Daoy (cell line): ENCODE measurements at places on chromosomes 3 and 15. TPM values are rescaled to one million over a fixed set of nuclear protein-coding genes. Genes with fewer than 3 reads are reported as not detected.

DNA sequence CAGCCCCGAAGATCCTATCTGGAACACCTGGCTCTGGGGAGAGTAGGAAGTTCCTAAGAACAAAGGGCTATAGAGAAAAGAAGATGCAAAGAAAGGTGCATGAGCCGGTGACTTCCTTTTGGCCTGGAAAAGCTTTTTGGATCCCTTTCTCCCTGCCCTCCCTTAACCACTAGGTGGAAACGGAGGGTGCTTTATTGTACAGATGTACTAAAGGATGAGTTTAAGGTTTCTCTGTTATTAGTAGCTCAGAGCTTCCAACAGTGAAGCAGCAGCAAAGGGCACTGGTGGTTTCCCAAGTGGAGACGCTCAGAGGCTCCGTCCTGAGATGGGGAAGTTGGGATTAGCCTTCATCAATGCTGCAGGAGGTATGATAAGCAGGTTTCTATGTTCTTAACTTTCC is 5.9 kb upstream of the ADGRG7 start:
- peak; percentile 37 for DNase-seq

DNA sequence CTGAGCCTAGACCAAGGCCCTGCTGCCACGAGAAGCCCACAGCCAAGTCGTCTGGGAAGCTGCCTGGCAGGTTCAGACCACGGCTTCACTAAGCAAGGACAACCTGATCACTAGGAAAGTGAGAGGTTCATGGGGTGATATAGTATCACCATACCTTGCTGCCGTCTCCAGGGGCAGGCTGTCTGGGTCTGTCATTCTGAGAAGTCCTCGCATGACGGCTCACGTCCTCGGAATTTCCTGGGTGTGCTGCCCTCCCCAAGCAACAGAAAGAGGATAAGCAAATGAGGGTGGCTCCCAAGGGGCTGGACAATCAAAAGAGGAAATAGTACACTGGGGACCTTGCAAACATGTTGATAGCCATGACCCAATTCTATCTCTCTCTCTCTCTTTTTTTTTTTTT is 207.4 kb upstream of the IGF1R start:
- no peak for DNase-seq

DNA sequence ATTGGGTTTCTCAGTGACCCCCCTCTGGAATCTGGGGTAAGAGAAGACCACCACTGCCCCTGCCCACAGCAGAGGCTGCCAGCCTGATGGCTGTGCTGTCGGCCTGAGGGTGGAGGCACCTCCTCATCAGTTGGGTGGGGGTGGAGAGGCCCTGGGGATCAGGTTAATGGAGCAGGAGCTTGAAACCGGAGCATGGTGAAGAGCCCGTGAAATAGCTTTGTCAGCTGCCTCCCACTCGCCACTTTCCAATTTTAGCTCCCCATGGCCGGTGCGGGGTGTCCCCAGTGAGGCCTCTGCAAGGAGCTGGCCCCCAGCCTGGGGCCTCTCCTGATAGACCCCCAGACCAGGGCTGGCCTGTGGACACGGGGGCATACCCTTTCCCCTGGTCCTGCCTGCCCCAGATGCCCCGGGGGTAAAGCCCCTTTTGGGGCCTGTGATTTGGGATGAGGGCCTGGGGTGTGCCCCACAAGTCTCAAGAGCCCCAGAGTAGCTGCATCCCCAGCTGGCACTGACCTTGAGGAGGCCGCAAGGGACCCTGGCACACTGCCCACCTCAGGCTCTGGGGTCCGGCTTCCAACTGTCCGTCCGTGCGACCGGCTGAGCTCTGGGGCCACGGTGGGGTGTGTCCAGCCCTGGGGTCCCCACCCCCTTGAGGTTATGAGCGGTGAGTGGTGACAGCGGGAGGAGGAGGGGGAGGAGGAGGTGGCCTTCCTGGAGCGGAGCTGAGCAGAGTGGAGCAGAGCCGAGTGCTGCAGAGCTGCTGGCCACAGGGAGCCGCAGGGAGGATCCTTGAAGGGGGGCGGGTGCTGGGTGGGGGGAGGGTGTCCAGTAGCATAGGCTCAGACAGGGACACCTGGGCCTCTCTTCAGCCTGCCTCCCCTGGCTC is at the start of gene HHATL:
HHATL (minus strand) TSS at position 733 of the 886 bp plus-strand sequence. CDS start 1,972 bp downstream, outside the sequence.
- DNase-seq, result no peak

GRCh38 chr3:8872261-8872660 is 91.0 kb downstream of the RAD18 start:
- DNase-seq, result no peak

DNA sequence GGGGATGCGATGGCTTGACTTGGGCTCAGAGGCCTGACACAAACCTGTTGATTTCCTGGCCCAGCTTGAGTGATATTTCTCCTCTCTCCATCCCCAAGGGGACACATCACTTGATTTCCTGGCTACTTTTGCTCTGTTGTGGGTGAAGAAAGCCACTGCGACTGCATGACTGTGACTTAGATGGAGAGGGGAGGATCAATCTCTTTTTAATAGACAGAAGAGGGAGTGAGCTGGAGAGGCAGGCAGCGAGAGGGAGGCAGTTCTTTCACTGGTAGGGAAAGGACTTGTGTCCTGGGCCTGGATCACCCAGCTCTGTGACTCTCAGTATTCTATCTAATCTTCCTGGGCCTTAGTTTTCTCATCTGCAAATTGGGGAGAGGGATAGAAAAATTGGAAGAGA is 189.8 kb upstream of the RGMA start:
- DNase-seq, result no peak

GPR149 gene
- total RNA-seq, result not detected in 2 replicates

SMAD3 gene
- total RNA-seq, result 44.1 and 48.1 TPM in 2 replicates
